ENCODE measurements at places on chromosomes 6 and 20.
A peak's percentile ranks its signal among the peaks of the same experiment; 100 is the strongest.

- DNase-seq, result no peak
Measured at GRCh38 chr20:12217382-12217781, 299.7 kb downstream of the BTBD3 start.

- DNase-seq, result no peak
Measured at GRCh38 chr6:40108736-40109135, 174.5 kb upstream of the MOCS1 start.

GRCh38 chr6:100370265-100370664 is 94.5 kb downstream of the SIM1 start:
- no peak for DNase-seq

GRCh38 chr20:45919542-45920399 is 7.8 kb upstream of the PLTP start:
- DNase-seq, result no peak

GRCh38 chr6:16168858-16169257 is 40.0 kb downstream of the MYLIP start:
- peak; percentile 45 for DNase-seq

DNA sequence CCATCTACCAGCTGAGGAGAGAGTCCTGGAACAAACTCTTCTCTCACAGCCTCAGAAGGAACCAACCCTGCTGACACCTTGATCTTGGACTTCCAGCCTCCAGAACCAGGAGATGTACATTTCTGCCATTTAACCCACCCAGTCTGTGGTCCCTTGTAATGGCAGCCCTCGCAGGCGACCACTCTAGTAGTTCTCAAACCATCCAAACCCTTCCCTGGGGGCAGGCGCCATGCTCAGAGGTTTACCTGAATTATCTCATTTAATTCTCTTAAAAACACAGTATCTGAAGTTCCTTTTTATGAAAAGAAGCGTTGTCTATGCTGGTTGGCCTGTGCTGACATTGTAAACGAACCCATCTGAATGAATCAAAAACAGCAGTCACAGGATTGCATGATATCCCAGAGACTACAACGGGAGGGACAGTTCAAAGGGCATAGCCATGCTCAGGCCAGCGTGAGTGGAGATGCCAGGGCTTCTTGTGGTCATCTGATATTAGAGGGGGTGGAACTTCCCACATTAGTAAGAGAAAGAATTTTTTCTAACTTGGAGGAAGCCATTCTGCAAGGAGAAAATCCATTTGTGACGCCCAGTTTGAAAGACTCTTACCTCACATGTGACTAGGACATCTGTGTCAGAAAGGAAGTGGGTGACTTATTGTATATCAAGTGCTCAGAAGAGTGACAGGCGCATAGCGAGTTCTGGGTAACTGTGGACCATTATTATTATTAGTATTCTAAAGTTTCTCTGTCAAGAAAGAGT is 17.2 kb upstream of the TAGAP start:
- peak; percentile 72 for DNase-seq

- no peak for DNase-seq
Measured at GRCh38 chr6:79913369-79913768, 34.0 kb downstream of the ELOVL4 start.

DNA sequence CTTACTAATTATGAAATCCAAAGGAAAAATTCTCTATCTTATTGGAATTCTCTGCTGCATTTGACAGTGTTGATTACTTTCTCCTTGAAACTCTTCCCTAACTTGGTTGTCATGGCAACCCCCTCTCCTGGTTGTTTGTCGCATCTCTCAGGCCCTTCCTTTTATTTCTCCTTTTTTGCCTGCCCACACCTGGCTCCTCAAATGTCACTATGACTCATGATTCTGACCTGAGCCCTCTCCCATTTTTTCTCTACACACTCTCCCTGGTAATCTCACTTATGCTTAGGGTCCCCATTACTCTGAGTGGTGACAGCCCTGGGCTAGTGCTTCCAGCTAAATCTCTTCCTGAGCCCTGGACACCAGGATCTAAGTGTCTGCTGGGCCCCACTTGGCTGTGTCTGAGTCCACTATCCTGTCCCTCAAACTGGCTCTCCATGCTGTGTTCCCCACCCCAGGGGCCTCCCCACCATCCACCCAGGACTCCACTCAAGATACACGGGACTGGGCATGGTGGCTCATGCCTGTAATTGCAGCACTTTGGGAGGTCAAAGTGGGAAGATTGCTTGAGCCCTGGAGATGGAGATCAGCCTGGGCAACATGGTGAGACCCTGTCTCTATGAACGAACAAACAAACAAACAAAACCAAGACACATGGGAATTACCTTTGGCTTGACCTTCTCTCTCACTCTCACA is 16.5 kb upstream of the NNAT start:
- no peak for DNase-seq

DNA sequence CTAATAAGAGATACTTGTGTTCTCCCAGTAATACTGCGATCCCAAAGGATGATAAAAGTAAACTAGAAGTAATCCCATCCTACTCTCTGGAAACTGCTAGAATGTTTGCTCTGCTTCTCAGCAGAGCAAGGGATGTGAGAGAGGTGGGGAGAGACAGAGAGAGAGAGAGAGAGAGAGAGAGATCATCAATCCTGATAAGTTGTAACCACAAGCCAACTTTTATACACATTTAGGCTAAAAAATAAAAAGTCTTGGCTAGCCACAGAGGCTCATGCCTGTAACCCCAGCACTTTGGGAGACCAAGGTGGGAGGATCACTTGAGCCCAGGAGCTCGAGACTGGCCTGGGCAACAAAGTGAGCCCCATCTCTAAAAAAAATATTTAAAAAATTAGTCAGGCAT is 16.0 kb upstream of the TRIM38 start:
- DNase-seq, result peak; percentile 32

GRCh38 chr6:100484474-100484873 is 19.8 kb upstream of the SIM1 start:
- no peak for DNase-seq

GRCh38 chr6:44567406-44567805 is 179.9 kb downstream of the CDC5L start:
- no peak for DNase-seq

GRCh38 chr6:12504325-12504966 is 212.1 kb upstream of the PHACTR1 start:
- DNase-seq, result no peak

- peak; percentile 28 for DNase-seq
Measured at GRCh38 chr20:21559305-21559704, 45.4 kb upstream of the NKX2-2 start.

GRCh38 chr20:12130781-12131180 is 213.1 kb downstream of the BTBD3 start:
- no peak for DNase-seq

DNA sequence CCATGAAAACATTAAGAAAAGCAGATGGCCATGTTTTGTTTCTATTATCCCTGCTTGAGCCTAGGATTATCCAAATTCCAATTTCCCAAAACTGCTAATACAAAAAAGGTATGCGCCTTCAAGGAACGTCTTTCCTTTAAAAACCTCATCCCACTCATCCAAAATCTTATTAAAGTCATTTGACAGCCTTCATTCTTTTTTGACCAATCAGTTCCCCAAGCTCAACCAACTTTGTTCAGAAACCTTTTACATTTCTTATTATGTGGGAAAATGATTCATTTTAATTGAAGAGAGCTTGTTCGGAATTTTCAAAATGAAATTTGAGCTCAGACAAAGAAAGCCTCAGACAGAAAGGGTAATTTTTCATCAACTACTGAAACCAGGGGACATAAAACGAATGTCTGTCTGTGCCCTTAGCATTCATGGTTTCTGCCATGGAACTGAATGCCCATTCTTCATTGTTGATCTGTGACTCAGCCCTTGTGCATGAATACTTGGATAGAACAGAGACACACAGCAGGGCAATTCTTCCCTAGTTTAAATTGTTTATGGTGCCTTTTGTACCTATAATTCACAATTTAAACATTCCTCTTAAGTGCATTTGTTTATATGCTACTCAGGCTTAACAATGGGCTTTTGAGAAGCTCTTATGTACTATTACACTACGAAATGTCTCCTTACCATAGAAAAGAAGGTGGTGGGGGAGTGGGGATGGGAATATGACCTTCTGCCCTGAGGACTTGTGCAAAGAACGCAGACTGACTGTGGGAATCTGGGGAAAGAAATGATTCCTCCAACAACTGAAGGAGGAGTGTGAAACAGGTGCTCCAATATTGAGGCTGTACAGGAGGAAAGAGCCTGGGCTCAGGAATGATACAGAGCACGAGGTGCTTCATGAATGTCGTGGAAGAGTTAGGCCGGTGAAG is 49.8 kb upstream of the ERVFRD-1 start:
- DNase-seq, result no peak

DNA sequence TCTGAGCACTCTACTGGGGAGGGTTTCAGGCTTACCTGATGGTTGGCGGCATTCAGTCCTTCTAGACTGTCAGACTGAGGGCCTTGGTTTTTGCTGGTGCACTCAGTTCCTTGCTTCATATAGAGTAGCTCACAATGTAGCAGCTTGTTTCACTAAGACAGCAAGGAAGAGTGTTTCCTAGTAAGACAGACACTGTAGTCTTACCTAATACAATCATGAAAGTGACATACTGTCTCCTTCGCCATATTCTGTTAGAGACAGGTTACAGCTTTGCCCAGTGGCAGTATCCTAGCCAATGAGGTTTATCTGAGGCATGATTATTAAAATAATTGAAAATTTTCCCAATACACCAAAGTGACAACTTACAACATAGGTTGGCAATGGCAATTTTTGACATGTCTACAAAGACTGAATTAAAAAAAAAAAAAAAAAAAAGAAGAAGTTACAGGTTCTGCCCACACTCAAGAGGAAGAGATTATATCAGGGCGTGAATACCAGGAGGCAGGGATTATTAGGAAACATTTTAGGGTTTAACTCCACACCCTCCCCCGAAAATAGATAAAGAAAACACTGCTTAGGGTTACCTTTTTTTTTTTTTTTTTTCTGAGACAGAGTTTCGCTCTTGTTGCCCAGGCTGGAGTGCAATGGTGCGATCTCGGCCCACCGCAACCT is 66.8 kb downstream of the SCAND1 start:
- no peak for DNase-seq

DNA sequence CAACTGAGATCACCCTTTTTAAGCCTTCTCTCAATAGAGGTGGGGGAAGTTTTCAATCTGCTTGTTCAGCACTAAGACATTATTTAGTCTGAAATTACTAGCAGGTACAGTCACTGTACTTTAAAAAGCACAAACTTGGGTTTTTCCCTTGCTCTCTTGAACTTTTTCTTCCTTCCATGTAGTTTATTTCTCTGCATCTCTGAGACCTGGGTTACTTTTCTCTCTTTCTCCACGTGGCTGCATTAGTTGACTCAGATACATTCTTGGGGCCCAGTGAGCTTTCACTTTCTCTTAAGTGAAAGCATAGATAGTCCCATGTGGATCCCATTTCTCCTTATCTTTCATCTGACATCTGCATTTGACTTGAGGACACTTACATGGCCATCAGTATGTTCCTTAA is 433.9 kb upstream of the MAP3K7 start:
- no peak for DNase-seq

- DNase-seq, result no peak
Measured at GRCh38 chr6:42295181-42295580, 77.5 kb upstream of the MRPS10 start.

DNA sequence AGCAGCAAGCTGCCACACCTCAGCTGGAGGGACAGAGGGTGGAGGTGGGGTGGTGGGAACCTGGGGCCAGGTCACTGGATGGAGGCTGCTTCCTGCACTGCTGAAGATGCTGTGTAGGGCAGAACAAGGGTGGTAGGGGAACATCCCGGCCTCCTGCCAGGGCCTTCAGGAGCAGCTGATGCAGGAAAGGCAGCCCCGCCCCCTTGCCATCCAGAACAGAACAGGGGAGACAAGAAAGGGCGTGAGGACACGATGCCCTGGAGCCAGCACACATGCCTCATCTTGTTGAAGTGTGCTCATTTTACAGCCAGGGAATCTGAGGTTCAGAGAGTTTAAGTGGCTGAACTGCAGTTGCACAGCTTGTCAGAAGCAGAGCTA is 43.1 kb upstream of the PHACTR3 start:
- no peak for DNase-seq

GRCh38 chr20:17530716-17531664 is at the start of gene BFSP1:
BFSP1 (minus strand) TSS chr20:17531379; CDS start chr20:17531329, 50 bp downstream.
- DNase-seq, result peak; percentile 35

DNA sequence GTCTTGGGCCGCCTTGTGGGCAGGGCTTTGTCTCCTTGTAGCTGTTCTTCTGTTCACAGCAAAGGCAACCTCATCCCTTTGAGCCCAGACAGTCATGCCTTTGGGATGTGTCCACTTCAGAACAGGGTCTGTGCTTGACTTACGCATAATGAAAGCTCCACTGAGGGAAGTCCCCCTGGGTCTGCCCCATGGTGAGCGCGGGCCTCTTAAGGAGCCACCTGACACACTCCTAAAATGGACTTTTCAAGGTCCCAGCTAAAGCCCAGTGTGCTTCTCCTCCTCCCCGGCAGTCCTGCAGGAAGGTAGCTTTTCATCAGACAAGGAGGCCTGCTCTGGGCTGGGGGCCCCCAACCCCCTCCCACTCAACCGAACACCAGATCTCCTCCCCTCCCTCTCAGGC is 24.9 kb upstream of the PMEPA1 start:
- no peak for DNase-seq

- no peak for DNase-seq
Measured at GRCh38 chr6:105926318-105926717, 159.8 kb upstream of the PRDM1 start.

GRCh38 chr6:147311218-147311617 is 107.0 kb downstream of the STXBP5 start:
- no peak for DNase-seq

- DNase-seq, result no peak
Measured at GRCh38 chr6:51562198-51562597, 525.2 kb downstream of the PKHD1 start.

GRCh38 chr20:36097337-36098151 is 57.0 kb upstream of the EPB41L1 start:
- DNase-seq, result no peak

- DNase-seq, result no peak
Measured at GRCh38 chr6:112575309-112575834, 228.2 kb downstream of the RFPL4B start.

DNA sequence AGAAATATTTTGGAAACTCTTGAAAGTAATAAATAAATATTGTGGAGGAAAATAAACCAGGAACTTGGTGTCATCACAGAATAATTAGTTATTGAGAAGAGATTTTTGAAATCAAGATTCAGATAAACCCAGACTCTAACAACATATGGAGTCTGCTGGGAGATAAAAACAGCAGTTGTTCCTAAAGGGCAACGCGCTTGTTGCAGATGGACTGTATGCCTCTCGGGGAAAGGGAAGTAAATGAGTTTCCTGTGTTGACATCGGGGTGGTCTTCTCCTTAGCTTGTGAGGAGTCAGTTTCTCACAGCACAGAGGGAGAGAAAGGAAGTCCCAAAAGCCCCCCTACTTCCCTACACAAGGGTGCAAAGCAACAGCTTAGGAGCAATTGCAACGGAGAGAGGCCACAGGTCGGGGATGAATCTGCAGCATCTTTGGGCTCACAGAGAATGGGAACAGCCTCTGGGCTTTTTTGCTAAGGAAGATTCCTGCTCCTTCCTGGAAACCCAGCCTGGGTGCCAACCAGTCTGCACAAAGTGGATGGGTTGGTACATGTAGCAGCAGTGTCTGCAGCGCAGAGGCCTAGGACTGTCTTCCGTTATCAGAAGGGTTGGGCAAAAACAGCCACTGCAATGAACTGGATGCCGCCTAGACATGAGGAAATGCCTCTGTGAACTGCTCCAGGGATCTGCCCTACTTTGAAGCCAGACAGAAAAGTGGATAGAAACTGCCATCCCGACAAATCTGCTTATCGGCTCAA is 603.0 kb upstream of the NRSN1 start:
- no peak for DNase-seq

GRCh38 chr6:62150048-62150663 is 135.9 kb downstream of the KHDRBS2 start:
- no peak for DNase-seq

GRCh38 chr6:90107771-90108282 is 188.8 kb downstream of the BACH2 start:
- peak; percentile 21 for DNase-seq

- no peak for DNase-seq
Measured at GRCh38 chr6:40917603-40918002, 121.4 kb downstream of the UNC5CL start.

Measured in CD4-positive, alpha-beta T cell treated with Interleukin-21 for 1 hour (primary cell).